ENCODE measurements at places on chromosomes 13 and 19. TPM values are rescaled to one million over a fixed set of nuclear protein-coding genes. Genes with fewer than 3 reads are reported as not detected.

DNA sequence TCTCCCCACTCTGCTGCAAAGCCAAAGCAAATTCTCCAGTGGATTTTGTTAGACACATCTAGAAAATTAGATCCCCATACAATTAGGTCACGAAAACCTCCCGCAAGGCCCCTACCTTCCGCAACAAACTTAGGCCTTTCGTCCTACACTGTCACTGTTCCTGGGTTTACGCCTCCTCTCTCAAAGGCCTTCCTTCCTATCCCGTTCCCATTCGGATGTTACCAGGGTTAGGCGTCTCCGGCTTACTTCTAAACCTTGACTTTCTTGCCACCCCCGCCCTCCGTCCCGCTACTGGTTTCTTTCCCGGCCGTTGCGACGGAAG lies 754 bp downstream of the RNF6 start:
- no peak for DNase-seq

GRCh38 chr13:53124623-53125022 lies 96.0 kb downstream of the OLFM4 start:
- no peak for DNase-seq

DNA sequence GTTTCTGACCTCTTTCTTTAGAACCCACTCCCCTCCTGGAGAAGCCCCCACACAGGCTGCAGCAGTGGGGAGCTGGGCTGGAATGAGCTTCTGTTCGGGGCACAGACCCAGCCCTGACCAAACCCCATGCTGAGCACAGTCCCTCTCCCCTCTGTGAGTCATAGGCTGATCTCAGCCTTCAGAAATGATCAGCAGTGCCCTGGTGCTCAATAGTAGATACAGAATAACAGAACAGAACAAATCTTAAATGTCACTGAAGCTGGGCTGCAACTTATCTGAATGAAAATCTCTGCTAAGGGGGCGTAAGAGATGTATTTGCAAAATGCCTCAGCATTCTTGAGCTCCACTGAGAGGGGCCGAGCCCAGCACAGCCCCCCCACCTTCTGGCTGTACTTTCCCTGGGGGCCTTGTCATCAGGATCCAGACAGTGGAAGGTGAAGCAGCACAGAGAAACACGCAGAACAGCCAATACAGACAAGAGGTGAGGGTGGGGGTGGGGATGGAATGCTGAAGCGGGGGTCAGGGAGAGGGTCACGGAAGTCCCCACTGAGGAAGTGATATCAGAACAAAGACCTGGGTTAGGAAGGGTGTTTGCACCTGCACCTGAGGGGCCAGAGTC lies 9.9 kb downstream of the ZNF665 start:
- no peak for DNase-seq

GRCh38 chr13:86425170-86425815 lies 626.1 kb upstream of the SLITRK6 start:
- DNase-seq, result no peak

- no peak for DNase-seq
Measured at GRCh38 chr19:3048190-3048533, 14.1 kb downstream of the TLE5 start.

DNA sequence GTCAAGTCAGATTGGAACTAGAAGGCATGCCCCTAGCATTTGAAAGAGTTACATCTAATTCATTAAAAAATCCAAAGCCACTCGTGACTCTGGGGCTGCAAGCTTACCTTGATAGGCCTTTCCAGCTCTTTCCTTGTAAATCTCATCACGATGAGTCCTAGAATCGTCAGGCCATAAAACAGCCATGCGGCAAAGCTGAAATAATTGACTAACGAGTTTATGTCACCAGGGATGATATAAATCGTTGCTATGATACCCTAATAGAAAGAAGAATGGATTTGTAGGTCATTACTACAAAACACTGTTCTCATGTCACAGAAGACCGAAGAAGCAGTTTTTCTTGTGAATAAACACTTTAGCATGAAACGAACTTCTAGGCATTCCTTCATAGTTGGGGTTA lies 27.5 kb downstream of the SLC7A9 start:
- DNase-seq, result no peak

- DNase-seq, result no peak
Measured at GRCh38 chr19:6402837-6403608, 10.1 kb upstream of the GTF2F1 start.

DNA sequence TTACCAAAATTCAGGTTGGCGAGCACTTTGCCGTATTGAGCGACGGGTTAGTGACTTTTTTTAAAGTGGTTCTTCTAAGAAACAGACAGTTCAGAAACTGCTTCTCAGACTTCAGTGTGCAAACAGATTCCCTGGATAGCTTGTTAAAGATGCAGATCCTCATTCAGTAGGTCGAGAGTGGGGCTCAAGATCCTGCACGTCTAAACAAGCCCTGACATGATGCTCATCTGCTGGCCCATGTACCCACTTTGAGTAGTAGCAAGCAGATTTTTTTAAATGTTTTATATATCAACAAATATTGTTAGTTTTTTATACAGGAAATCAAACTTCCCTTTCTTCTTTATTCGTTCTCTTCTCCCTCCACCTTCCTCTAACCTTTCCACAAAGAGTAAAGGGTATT lies 7.3 kb downstream of the METTL21C start:
- DNase-seq, result no peak

- no peak for DNase-seq
Measured at GRCh38 chr13:20404488-20405222, 121.0 kb downstream of the CRYL1 start.

DNA sequence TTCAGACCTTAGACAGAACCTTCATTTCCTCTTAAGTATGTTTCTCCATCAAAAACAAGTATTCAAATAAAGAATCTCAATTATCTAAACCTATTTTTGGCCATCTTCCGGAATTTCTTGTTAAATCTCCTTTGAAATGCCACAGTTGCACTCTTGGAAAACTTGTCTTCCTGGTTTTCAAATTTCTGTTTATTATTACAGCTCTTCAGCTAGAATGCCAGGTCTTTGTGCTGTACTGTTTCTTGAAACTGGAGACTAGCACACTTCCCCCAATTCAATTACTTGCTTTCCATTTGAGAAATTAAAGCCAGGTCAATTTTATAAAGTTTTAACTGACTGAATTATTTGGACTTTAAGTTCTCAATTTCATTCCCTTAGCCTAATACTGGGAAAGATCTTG lies 10.2 kb downstream of the KCNRG start:
- no peak for DNase-seq

DNA sequence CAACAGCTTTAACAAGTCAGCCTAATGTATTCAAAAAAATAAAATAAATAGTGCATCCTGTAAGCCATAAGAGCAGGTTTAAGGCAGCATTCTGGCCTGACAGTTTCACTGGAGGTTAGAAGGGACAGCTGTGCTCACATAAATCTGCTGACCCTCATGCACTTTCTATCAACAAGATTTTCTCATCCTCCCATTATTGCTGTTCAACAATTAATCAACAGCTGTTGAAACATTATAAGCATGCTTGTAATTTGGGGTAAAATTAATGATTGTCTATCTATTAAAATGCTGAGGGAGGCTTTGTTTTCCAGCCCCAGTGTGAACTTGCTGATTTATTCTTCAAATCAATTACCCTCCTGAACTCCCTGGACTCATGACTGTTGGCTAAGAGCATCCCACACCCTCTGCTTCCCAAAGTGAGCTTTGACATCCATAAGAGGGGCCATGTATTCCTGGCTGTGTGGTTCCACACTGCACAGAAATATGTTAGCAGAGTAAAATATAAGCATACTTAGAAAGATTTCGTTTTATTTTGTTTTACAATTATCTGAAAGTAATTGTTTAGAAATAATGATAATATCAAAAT lies 492.4 kb downstream of the EFNB2 start:
- DNase-seq, result no peak

GRCh38 chr19:7899751-7900378 lies 3.8 kb upstream of the MAP2K7 start:
- DNase-seq, result no peak

- no peak for DNase-seq
Measured at GRCh38 chr13:100298691-100299090, 209.8 kb downstream of the PCCA start.

GRCh38 chr13:21949818-21950429 lies 279.1 kb downstream of the FGF9 start:
- DNase-seq, result no peak

The VRK3 gene
- total RNA-seq, result 23.5 TPM

The PCDH17 gene
- 2.7 TPM for total RNA-seq

The ZNF701 gene
- 18.4 TPM for total RNA-seq

The BEST2 gene
- total RNA-seq, result not detected

The CCDC70 gene
- total RNA-seq, result not detected

The RAB3A gene
- total RNA-seq, result 29.2 TPM

The CALR3 gene
- not detected for total RNA-seq

The ZNF256 gene
- total RNA-seq, result 9.6 TPM

The ATF5 gene
- 18.9 TPM for total RNA-seq

The CILP2 gene
- 0.32 TPM for total RNA-seq

Data from left cardiac atrium (tissue), 4 donors.